AG04449 (cell line): ENCODE measurements at places on chromosomes 6 and 20.

- DNase-seq, result no peak
Measured at GRCh38 chr6:36120539-36120938, 9.8 kb upstream of the MAPK13 start.

DNA sequence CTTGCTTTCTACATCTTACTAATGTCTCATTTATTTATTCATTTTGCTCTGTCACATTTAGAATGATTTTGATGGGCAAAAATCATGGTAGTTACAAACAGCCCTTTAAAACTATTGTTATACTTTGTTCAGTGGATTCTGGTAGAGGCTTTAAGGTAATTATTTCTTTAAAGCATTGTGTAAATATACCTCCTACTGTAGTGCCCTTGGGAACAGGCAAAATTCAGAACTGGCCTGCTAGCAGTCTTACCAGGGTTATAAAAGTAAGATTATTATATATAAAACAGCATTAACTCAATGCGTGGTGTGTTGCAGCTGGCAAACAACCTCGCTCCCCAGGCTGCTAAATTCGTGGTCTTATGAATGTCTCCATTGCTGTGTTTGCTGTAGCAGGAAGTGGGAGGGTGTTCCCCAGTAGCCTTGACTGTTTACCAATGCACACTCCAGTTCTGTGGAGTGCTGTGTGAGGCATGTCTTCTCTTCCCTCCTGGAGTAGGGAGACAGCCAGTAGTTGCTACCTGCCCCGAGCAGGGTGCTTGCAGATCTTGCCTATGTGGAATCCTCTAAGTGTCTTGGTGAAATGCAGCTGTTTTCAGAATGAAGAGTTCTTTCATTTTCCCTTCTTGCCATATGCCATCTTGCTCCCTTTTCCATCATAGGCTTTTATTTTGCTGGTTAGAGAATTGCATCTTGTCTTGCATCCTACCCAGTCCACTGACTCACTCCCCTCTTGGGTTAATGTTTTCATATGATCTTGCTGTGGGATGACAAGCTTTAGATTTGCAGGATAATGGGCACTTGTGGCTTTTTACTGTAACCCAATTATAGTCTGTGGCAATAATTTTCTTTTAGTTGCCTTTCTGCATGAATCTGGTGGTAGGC, 45.3 kb downstream of the IGF2R start:
- no peak for DNase-seq

- DNase-seq, result no peak
Measured at GRCh38 chr6:156683821-156684220, 93.4 kb upstream of the ARID1B start.

- DNase-seq, result no peak
Measured at GRCh38 chr6:12238219-12238618, 51.9 kb upstream of the EDN1 start.

DNA sequence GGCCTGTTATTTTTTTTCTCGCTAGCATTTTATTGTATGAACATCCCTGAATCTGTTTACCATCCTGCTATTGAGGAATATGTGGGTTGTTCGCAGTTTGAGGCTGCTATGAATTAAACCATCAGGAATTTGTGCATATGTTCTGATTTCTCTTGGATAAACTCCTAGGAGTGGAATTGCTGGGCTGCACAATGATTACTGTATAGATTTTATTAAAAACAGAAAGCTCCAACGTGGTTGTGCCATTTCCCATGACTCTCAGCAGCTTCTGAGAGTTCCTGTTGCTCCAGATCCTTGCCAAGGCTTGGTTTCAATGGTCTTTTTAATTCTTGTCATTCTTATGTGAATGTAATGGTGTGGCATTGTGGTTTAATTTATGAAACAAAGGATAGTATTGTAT, 75.1 kb downstream of the EDN3 start:
- DNase-seq, result no peak

DNA sequence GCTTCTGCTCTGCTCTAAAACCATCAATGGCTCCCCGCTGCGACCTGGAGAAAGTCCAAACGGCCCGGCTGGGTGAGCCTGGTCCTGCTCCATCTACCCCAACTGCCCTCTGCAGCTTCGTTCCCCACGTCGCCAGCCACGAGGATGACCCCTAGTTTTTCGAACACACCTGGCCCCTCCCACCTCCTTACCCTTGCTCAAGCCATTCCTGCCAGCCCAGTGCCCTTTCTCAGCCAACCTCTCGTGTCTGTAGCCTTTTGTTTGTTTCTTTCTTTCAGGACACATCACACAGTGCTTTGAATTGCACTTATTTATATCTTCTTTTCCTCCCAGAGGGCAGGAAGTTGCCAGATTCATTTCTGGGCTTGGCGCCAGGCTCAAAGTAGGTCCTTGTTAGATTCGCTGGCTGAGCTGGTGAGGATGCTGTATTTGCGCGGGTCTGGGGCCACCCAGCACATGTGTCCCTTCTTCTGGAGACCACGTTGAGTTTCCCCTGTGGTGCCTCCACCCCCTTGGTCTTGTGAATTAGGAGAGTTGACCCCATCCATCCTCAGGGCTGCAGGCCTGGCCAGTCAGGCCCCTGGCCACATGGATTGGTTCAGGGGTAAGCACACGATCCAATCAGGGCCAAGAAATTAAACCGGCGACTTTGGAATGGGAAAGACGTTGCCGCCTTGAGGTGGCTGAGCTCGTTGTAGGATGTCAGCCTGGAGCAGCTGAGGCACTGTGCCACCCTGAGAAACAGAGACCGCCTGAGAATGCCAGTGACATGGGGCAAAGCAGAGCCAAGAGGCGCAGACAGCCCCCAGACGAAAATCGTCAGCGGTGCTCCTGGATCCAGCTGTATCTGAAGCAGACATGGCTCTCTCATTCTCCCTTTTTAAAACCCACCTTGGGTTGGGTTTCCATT, 156.0 kb downstream of the CEBPB start:
- peak; percentile 74 for DNase-seq

- DNase-seq, result no peak
Measured at GRCh38 chr20:62685781-62686555, 22.7 kb upstream of the NTSR1 start.

DNA sequence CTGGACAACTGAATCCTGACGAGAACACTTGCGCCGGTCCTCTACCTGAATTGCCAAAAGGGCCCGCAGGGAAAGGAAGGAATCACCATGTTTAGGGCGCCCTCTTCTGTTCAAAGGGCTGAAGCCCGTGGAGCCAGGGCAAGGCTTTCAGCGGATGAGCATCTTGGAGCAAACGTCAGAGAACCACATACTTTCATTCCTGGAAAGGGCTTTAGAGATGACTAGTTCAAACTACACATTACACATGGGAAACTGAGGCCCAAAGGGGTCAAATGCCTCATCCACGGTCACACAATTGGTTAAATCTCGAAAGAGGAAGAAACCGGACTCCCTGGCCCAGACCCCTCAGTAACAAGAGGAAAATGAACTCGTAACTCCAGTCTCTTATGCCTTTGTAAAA, 11.5 kb upstream of the ZNF133 start:
- no peak for DNase-seq

DNA sequence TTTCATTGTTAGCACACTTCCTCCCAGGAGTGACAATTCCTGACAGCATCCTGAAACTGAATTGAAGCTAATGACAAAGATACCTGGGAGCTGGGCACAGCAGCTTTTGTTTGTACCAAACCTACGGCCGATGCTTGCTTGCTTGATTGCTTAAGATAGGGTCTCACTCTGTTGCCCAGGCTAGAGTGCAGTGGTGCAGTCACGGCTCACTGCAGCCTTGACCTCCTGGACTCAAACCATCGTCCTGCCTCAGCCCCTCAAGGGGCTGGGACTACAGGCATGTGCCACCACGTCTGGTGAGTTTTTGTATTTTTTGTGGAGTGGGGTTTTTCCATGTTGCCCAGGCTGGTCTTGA, 84.7 kb upstream of the SCP2D1 start:
- DNase-seq, result no peak
